ENCODE measurements at places on chromosomes 7 and 10. TPM values are rescaled to one million over a fixed set of nuclear protein-coding genes. Genes with fewer than 3 reads are reported as not detected.

- no peak for DNase-seq
Observed at GRCh38 chr10:115093776-115094408, 727 bp downstream of the ATRNL1 start.

- no peak for DNase-seq
Observed at GRCh38 chr7:147971606-147972110, 618.9 kb upstream of the C7orf33 start.

FUOM gene
- 18.7 TPM for total RNA-seq

GRCh38 chr7:1844336-1844950 is 174.4 kb downstream of the ELFN1 start:
- no peak for DNase-seq

GRCh38 chr10:80421707-80422536 is 13.6 kb downstream of the PRXL2A start:
- no peak for DNase-seq

DNA sequence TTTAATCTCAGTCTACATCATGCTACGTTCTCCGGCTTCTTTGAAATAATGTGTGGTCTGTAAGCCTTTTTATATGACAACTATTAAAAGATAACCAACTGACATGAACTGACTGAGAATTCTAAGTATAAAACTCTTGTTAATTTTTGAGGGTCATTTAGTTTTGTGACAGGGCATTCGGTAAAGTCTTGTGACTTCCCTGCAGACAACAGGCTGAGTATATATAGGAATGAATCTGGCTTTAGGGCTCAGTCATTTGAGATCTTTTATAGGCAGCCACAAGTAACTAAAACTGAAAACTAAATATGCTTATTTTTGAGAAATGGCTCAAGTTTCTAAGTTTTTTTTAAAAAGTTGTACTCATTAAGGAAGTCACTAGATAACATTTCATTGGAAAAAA is 62.5 kb upstream of the SCIN start:
- no peak for DNase-seq

ING3 gene
- total RNA-seq, result 12.5 TPM

PTN gene
- total RNA-seq, result 1.9 TPM

GRCh38 chr10:9719246-9719645 is 1298.4 kb upstream of the CELF2 start:
- no peak for DNase-seq

- DNase-seq, result no peak
Observed at GRCh38 chr10:6416892-6417512, 163.1 kb downstream of the PRKCQ start.

DNA sequence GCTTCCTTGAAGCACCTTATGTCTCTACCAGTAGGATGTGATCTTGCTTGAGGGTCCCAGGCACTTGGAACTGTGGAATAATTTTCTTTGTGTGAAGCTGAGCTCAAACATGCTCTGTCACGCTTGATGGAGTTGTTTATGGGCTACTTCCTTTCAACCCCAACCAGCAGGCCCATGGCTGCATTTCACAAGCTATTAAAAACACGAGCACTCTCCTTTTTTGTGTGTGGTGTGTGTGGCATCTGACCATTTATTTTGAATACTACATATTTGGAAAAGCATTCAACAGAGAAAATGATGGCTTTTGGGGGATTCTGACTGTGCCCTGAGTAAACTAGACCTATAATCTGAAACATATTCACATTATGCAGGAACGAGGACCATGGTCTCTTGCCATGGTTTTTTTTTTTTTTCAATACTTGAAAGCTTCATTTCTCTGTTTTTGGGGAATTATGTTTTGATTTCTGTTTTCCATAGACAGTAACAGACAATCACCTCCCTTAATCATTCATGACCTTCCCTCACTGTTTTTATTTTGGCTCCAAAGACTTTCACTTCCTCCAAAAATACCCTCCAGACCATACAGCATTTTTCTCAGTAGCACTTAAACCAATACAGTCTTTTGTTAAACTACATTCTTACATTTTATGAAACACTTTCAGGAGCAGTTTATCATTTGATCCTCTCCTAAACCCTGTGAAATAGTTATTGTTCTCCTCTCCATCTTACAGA is 233.6 kb upstream of the BMPER start:
- DNase-seq, result no peak

- DNase-seq, result no peak
Observed at GRCh38 chr7:28531291-28531690, 119.0 kb downstream of the CREB5 start.

GRCh38 chr10:43801140-43801539 is 152.5 kb upstream of the ZNF32 start:
- no peak for DNase-seq

DNA sequence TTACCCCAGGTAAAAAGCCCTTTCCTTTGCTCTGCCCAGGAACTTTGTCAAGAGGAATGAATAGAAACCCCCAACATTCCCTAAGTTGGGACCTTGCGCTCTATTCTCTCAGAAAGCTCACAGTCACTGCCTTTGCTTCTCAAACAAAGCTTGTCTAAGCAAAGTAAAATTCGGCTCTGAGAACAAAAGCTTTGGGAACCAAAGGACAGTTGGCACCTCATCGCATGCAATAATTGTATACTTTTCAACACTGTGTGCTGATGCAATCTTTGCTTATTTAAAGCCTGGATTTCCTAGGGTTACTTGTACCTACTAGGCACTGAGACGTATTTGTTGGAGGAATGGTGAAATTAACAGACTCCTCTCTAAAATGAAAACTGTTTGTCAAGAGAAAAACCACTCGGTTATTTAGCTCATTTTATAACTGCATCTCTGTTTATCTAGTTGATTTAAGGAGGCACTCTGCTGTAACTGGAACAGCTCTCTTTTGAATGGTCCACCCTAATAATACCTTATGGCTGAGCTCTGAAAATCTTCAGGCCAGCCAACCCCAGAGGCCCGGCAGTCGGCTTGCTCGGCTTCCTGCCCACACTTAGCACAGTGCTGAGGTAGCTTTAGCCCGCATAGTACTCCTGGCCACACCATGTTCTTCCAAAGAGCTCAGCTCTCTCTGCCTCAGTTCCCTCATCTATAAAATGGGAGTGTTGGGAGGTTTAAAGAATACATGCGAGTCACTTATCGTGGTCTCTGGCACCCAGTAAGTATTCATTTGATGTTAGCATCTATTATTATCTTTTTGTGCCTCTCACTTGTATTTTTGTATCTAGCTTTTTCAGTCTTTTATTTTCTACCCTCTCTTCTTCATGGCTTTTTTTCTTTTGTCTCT is 80.2 kb upstream of the PRR15 start:
- DNase-seq, result no peak

GRCh38 chr7:52095861-52096260 is 779.3 kb upstream of the COBL start:
- no peak for DNase-seq

DNA sequence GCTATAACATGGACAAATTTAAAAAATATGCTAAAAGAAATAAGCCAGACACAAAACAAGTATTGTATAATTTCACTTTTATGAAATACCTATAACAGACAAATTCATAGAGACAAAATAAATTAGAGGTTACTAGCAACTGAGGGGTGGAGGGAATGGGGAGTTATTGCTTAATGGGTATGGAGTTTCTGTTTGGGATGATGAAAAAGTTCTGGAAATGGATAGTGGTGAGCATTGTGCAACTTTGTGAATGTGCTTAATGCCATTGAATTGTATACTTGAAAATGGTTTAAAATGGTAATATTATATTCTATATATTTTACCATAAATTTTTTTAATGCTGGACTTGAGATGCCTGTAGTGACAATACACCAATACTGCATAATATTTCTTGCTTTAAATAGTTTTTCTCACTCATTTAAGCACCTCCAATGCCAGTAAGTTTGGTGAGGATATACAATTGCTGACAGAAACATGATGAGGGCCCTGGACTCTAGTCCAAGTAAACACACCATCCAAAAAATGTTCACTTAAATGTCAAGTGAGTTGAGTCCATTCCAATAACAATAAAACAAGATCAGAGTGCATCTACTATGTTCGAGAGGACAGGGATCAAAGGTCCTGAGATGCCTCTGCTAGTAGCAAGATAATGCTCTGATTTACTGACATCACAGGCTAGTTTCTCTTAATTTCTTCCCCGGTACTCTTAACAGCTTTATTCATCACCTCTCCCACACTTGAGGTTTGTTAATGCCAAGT is 71.9 kb downstream of the NT5C2 start:
- no peak for DNase-seq

DNA sequence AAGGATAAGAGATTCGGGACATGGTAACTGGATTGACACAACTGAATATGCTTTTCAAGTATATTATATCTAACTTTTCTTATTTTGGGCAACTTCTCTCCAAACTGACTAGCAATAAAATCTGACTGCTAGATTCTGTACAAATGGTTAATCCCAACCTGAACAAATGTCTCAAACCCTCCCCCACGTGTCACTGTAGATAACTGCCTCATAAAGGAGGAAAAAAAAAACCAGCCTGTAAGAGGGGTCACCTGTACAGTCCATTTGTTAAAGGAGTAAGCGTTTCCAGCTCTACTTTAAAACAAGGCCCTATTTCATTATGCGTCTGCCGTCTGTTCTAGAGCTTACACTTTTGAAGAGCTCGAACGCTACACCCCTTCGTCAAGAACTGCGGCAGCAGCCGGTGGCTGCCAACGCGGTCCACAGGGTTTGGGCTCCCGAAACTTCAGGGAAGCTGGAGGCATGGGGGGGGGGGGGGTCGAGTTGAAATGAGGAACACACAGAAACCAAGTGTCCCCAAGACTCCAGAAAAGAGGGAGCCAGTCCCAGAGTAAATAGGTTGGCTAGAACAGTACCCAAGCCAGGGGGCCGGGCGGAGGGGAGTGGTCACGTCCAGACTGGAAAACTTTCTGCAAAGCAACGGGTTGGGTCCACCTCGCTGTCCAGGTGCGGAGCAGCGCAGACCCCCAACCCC is 492 bp downstream of the COG5 start:
- no peak for DNase-seq

DNA sequence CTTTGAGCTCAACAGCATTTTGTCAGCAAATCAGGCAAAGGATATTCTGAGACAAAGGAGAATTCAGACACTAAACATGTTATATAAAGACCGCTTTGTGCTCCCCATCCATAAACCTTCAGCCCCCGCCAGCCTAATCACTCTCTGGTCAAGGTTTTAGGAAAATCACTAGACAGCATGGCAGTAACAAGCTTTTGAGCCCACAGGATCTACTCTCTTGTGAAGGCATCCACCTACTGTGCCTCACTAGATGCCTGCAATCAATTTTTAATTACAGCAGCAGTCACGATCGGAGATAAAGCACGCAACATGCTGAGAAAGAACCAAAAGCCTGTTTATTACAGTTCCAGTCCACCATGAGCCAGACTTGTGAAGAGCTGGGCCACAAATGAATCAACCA is 19.1 kb downstream of the PDE1C start:
- DNase-seq, result no peak

PRPS1L1 gene
- not detected for total RNA-seq

DNA sequence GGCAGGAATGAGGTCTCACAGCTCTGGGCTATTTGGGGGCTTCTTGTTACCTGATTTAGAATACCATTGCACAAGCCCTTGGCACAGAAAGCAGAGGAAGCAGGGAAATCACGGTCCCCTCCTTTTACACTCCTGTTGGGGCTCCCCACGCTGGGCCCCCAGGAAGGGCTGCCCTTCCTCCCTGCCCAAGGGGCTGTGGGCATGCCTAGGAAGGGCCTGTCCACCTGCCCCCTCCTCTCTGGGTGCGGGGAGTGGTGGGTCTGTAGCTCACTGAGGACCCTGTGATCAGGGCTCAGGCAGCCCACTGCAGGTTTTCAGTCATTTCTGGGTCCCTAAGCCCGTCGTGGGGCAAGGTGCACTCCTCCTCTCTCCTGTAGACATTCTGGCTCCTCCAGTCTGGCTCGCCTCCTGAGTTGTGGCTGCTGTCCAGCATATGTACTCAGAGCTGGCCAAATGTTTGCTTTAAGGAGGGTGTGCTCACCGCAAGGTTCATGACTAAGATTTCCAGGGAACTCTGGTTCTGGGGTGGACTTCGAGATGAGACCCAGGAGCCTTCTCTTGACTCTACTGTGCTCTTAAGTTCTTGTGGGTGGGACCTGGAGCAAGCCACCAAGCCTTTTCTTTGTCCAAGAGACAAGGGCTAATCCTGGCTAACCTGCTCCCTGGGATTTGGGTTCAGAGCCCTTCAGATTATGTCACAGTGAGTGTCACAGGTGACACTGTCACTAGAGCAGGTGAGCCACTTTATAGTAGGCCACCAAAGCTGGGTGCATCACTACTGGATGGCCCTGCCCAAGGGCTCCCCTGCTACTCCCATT is 56.0 kb downstream of the TACR2 start:
- no peak for DNase-seq

INHBA gene
- 20.2 TPM for total RNA-seq

RELN gene
- total RNA-seq, result 8.1 TPM

VAX1 gene
- not detected for total RNA-seq

GRCh38 chr10:129792141-129792540 is 171.9 kb downstream of the EBF3 start:
- no peak for DNase-seq

GRCh38 chr10:47160967-47161366 is 139.0 kb upstream of the GDF10 start:
- DNase-seq, result no peak

NKX6-2 gene
- total RNA-seq, result not detected

GRCh38 chr10:132664407-132664806 is 121.5 kb downstream of the NKX6-2 start:
- no peak for DNase-seq

DNA sequence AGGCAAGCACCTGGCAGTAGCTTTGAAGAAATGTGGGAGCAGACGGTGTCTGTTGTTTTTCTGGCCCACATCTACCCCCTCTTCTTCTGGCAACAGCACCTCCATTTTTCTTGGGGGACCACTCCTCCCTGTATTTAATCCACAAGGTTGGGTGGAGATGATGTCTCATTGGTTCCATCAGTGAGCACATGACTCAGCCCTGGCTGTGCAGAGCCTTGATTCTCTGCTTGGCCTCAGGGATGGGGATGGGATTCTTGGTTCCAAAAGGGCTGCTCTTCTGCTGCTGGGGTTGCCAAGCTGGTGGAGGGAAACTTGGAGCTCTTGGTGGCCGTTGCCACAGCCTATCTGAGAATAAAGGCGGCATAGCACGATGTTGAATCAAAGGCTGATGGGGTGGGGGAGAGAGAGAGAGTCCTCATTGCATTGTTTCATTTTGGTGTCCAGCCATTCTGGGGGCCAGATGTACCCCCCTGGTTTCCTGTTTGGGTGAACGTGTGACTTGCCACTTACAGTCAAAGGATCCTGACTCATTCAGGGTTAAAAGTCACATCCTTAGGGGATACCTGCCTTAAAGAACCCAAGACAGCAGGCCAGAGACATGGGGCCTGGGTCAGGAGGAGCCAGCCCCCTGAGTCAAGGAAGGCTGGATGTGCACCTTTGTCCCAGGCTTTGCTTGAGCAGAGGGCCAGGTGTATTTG is 25.9 kb downstream of the GRK5 start:
- DNase-seq, result peak; percentile 73

DNA sequence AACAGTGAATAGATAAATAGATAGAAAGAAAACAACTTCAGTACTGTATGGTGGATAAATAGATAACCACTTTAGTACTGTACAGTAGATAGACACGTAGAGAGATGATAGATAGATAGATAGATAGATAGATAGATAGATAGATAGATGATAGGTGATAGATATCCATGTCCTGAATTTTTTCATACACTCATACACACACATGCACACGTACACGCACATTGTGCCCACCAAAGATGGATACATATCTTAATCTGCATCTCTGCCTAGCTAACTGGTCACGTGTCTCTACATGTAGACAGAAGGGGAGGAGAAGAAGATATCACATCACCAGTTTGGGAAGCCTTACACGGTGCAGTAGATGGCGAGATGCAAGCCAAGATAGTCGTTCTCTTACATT is 99.2 kb downstream of the ARID5B start:
- DNase-seq, result no peak
